Astrocyte of the cerebellum (primary cell): ENCODE measurements at places on chromosomes 5 and 9.

DNA sequence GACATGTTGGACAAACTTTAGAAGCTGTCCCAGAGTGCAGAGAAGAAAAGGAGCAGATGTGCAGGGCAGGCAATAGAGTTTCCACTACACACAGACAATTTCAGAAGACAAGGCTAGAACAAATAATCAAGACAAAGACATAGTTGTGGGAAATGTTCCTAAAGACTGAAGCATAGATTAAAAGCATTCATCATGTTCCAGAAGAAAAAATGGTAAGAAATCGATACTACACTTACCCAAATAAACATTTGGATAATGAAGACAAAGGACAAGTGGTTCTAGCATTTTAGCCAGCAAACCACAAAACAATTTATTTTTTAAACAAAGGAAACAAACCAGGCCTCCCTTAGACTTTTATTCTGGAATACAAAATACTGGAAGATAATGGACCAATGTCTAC lies 97.9 kb downstream of the FSTL4 start:
- no peak for DNase-seq

DNA sequence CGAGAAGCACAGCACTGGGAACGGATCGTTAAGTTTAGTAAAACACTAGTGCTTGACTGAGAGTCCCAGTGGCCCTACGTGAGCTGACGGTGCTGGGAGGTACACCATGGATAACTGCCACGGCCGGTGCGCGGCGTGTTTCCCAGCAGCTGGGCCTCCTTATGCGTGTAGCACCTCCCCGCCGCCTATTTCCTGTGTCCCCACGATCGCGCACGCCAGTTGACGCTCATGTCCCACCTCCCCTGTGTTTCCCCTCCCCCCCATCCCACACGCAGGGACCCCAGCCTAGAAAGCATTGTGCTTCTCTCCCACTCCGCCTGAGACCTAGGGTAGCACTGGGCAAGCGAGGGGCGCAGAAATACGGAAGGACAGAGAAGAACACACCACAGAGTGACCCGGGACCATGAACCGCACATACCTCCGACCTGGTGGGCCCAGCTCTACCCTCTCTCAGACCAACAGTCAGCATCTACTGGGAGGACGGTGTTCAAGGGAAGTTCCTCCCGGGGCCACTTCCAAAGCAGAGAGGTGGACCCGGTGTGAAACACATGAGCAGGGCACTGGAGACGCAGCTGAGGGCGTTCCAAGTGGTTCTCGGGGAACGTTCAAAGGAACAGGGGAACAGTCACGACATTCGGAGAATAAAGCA lies 45.6 kb downstream of the DBH start:
- DNase-seq: no peak

- DNase-seq: no peak
These were observed 747 bp upstream of the PROP1 start for GRCh38 chr5:177996660-177997318.

- no peak for DNase-seq
These were observed 30.9 kb upstream of the SLC9A3 start for GRCh38 chr5:555058-555623.

DNA sequence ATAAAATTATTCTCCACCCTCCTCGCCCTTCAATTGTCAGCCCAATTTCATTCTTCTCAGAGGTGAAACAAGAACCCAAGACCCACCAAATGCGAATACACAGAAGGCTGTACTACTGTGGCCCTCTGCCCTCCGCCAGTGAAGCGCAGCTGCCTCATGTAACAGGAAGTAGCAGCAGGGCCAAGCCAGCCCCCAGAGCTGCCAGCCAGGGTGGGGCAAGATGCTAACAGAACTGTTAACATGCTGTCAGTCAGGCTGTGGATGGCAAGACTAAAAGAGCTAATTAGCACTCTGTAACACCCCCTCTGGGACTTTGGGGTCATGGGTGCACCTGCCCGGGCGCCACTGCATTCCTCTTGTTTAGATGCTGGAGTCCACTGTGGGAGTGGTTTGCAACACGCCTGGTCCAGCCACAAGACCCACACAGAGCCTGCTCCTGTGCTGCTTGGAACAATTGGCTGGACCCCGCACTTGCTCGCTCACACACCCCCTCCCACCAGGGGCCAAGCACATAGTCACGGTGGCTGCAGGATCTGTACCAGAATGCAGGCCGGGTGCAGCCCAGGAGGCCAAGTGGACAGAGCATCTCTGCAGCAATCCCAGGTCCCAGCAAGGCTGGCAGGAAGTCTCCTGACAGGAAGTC lies 14.5 kb upstream of the HEXB start:
- no peak for DNase-seq

DNA sequence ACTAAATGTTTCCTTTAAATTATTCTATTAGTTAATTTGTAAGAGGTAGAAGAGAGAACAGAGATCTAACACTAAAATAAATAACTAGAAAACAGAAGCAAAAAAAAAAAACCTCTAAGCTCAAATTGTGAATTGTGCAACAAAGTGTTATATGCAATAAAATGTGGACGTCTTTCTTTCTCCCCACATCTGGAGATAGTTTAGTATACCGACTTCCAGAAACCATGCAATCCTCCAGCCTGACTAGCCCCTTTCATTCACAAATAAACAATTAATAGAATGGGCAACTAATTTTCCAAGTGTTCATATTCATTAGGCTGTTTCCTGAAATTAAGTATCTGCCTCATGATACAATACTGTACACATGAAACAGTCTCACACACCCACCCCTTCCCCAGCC lies 258.5 kb downstream of the BNC2 start:
- DNase-seq: no peak

- no peak for DNase-seq
These were observed 546.3 kb downstream of the MAT2B start for GRCh38 chr5:164051745-164052144.

DNA sequence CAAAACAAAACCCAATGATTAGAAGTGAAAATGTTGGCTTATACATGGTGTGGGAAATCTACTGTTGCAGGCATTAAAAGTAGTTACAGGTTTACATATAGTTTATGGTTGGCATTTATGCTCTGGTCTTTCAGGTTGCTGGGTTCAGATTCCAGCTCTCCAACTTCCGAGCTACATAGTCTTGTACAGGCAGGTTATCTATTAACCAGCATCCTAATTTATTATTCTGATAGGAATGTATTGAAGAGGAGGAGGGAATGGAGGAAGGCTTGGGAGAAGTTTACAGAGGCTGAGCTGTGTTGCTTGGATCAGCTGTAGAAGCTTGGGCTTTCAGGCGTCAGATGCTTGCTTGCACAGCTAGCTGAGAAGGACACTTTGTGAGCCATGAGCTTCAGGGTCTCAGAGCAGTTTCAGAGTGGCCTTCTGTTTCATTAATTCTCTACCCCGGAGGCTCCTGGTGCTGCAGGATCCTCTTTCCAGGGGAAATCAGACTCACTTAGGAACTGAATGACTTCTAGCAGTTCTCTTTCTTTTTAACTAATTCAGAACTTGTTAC lies 11.7 kb upstream of the ERBIN start:
- DNase-seq: no peak

- no peak for DNase-seq
These were observed 63.8 kb downstream of the PAM start for GRCh38 chr5:102818934-102819333.

DNA sequence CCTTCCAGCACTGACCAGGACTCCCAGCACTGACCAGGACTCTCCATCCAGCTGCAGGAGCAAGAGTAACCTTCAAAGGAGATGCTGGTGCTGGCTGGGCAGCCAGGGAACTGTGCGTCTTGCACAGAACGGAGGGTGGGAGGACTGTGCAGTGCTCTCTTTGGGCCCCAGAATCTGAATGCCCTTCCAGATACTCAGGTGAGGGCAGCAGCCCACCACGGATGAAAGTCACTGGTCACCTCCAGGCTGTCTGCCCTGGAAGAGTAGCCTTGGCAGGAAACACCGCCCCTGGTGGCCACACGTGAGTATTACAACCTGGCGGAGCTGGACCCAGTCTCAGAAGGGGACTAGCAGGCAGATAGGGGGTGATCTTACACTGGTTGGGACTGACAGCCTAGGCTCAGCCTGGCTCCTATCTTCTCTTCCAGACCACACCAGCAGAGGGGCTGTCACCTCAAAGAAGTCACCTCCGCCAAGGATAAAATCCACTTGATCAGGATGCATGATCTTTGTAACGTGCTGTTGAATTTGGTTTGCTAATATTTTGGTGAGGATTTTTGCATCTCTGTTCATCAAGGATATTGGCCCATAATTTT lies 4.8 kb upstream of the SARDH start:
- DNase-seq: peak; percentile 18

GRCh38 chr5:171931163-171931562 lies 75.3 kb downstream of the FBXW11 start:
- no peak for DNase-seq

- DNase-seq: peak; percentile 54
These were observed 31.7 kb upstream of the KCNMB1 start for GRCh38 chr5:170420806-170421412.

DNA sequence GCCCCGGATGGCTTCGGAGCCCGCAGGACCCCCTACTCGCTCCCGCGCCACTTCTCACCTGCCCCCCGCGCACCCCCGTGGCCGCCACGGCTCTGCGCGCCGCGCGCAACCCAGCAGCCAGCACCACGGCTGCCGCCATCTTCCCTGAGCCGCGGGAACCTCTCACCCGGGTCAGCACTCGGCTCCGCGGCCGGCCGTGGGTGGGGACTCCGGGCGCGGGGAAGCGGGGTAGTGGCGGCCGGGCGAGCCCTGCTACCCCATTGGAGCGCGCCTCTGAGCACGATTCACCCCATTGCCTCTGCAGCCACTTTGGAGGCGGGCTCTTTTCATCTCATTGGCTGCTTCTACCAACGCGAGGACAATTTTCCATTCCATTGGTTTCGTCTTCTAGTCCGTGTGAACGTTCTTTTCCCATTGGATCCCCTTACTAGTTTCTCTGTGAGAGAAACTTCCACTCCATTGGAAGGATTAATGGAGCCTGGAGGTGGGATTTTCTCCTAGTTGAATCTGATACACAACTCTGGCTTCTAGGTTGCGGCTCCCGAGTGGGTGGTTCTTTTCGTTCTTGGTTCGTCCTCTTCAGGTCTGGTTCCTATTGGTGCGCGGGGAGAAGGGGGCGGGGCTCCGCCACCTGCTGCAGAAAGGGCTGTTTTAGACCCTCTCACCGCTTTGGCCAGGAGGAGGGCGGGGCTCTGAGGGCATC lies at the start of gene HINT2:
Gene HINT2, minus strand, starts transcription at position 202 of the 703 bp plus-strand sequence. Its CDS starts 63 bp downstream, at position 139.
- peak; percentile 99 for DNase-seq

GRCh38 chr5:78824831-78825281 lies 160.3 kb downstream of the ARSB start:
- DNase-seq: peak; percentile 31

GRCh38 chr5:75364571-75365280 lies 27.7 kb downstream of the HMGCR start:
- DNase-seq: no peak

DNA sequence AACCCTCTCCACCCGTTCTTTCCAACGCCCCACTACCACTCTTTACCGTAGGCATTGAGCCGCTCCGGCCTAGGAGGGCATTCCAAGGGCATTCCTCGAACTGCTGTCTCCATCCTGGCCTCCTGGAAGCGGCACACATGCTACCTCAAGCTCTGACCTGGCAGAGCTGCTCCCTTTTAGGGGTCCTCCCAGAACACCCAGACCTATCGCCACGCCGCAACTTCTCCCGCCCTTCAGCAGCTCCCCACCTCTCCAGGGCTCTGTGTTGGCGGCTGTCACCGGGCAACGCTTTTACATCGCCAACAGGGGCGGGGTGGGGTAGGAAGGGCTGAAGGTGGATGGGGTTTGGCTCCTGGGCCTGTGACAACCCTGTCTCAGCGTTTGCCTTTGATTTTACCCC lies 4.6 kb upstream of the MYORG start:
- DNase-seq: no peak

DNA sequence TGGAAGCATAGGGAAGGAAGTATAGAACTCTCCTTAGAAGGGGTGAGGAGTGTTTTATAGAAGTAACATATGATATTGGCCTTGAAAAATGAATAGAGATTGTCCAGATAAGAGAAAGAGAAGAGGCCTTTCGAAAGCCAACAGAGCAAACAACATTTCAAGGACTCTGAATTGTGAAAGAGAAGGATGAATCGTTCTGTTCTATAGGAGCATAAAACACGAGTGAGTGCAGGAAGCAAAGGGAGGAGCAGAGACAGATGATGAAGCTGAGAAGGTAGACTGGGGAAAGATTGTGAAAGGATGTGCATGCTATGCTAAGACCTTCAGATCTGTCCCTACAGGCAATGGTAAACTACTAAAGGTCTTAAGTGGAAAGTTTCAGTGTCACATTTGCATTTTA lies 271.0 kb downstream of the TMEM161B start:
- no peak for DNase-seq

DNA sequence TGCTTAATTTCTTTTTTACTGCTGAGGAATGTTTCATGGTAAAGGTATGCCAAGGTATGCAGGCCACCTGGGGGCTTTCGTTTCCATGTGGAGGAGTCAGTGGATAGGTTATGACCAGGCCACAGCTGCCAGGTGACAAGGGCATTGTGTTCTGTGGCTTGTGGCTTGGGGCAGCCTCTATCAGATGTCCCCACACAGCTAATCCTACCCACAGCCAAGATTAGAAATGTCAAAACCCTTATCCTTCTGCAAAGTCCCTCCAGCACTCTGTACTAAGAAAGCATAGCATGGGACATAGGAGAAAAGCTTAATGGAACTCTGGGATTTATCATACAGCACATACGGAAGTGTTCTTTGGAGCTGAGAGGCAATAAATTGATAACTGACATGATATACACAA lies 171.2 kb upstream of the S1PR3 start:
- DNase-seq: no peak

DNA sequence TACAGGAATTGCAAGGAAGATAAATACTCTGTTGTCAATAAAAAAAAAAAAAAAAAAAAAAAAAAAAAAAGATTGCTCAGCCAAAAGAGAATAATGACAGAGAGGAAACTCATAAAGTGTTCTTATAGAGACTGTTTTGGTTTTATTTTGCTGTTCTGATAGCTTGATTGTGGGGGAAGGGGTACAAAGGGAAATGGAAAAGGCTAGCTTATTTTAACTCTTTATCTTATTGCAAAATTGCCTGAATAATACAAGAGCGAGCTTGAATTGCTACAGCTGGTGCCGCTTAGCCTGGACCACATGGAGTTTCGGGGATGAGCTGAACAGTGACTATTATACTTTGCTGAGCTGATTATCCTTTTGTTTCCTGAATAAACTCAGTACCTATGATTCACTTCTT lies 31.0 kb upstream of the SHISAL2B start:
- DNase-seq: no peak

GRCh38 chr9:136525207-136525606 lies 20.6 kb downstream of the NOTCH1 start:
- no peak for DNase-seq

GRCh38 chr5:122896598-122897282 lies 51.3 kb downstream of the SNX24 start:
- peak; percentile 27 for DNase-seq

GRCh38 chr9:123999661-124000060 lies 11.9 kb upstream of the LHX2 start:
- DNase-seq: no peak
